ENCODE measurements at places on chromosomes 7 and 10.
A peak's percentile ranks its signal among the peaks of the same experiment; 100 is the strongest.

DNA sequence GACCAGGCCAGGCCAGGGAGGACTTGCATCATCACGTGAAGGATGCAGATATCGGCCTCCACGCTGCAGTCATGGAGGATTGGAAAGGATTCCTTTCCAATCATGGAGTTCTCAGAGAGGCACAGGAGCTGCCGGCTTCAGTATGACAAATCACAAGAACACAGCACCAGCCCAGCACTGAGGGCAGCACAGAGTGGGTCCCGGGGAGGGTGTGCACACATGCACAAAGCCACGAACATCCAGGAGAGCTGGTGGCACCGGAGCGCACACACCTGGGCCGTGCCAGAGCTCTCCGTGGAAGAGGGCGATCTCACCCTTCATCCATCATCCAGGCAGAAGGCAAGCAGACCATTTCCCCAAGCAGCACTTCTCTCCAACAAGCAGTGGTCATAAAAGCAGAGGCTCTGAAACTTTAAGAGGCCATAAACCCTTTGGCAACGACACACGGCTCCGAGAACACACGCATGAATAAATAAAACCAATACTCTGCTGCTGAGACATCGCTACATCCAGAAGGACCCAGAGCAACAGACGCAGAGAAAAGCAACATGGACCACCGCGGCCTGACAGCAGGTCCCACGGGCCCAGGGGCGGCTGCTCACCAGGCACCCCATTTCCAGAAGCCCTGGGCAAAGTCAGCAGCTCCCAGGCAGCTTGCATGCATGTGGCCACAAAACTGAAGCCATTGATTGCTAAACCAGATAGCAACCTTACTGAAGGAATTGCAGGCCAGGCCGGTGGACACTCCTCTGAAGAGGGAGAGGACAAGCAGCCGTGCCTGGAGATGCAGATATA is 180.8 kb downstream of the USP6NL start:
- DNase-seq, result no peak

DNA sequence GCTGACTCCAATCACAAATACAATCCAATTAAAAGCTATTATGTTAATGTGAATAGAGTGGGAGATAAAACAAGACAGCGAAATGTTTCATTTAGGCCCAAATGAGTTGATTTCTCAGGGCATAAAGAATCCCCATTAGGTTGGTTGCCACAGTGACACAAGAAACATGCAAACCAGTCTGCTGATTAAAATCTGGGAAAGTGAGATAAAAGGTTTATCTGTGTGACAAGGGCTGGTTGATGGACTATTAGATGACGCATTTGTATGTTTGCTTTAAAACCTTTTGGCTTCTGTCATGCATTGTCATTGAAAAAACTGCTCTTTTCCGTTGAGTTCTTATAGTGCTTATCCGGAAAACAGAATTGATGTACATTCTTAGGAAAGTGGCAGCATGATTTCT is 658.2 kb downstream of the GATA3 start:
- DNase-seq, result no peak

DNA sequence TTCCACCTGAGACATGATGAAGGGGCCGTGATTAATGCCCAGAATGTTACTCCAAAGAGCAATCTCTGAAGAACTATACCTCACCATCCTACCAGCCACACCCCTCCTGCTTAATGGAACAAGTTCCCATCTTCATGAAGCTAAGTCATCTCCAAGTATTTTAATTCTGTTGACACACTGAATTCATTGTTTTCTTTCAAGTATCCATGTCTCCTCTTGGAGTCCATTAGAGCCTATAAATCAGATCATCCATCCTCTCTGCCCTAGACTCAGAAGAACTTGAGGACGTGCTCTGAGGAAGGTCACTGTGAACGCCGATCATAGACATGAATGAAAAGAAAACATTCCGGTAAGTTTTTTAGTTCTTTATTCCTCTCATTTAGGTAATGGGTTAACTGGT is 126.8 kb downstream of the RSU1 start:
- DNase-seq, result no peak

- DNase-seq, result no peak
Observed at GRCh38 chr7:84256571-84256971, 62.0 kb upstream of the SEMA3A start.

GRCh38 chr7:65390588-65390987 is 16.9 kb downstream of the ZNF92 start:
- no peak for DNase-seq

- peak; percentile 47 for DNase-seq
Observed at GRCh38 chr10:60291344-60291930, 98.2 kb downstream of the ANK3 start.

DNA sequence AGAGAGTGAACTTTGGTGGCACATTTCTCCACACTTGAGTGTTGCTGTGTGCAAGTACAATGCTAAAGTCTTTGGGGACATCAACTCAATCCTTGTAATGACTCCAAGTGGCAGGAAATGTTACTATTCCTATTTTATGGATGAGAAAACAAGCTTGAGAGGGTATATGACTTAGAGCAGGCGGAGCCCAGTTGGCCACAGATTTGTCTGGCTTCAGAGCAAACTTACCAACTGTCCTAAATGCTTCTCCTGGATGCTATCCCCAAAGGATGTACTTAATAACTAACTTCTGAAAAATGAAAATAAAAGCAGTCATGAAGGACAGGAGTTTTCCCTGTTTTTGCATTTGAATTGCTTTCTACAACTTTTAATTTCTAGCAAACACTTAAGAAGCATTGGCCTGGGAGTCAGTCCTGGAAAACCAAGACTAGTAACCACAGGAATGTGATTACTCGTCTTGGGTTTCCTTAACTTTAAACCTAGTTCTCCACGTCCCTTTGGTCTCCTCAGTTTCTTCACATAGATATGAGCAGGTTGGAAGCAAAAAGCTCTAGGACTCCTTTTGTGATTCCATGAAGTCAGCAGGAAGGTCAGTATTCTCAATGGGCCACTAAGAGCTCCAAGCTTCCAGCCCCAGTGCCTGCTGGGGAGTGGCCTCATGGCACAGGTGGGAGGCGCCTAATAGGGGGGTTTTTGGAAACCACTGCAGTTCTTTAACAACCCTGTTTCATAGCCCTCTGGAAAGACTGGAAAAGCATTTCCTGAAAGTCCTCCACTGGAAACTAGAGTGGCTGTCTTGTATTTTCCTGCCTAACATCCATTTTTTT is 140.8 kb downstream of the GLCCI1 start:
- peak; percentile 29 for DNase-seq

DNA sequence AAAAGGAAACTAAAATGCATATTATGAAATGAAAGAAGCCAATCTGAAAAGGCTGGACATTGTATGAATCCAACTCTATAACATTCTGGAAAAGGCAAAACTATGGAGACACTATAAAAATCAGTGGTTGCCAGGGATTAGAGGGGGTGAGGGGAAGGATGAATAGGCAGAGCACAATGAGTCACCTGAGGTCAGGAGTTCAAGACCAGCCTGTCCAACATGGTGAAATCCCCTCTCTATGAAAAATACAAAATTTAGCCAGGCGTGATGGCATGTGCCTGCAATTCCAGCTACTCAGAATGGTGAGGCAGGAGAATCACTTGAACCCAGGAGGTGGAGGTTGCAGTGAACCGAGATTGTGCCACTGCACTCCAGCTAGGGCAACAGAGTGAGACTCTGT is 324.8 kb upstream of the PHYHIPL start:
- DNase-seq, result peak; percentile 42

DNA sequence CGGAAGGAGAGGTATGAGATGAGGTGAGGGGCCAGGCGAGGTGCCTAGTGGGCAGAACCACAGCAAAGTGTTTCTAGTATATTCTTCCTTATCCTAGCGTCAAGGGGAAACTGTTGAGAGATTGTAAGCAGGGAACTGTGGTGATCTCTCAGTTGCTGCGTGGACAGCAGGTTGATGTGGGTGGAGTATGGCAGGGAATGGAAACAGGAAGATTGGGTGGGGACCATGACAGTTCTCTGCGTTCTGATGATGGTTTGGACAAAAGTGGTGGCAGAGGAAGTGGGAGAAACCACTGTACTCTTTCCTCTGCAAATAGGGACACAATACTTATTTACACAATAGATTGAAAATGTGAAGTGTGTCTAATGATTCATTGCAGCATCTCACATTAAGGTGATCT is 191.5 kb upstream of the GRB10 start:
- DNase-seq, result no peak

DNA sequence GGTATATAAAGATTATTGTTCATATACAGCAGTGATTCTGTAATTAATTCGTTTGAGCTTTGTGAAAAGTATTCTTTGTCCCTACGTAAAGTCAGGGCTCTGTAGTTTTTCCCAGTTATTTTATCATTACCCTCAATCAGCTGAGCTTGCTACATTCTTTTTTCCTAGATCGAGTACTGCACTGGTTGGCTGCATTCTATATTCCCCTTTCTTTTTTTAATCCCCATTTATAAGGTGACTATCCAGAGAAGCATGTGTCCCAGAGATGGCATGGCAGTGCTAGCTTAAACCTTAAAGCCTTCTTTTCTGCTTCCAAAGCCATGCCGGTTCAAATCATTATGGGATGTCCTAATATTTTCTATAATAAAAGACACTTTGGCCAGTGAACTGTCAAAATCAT is 230.1 kb upstream of the CELF2 start:
- DNase-seq, result no peak

DNA sequence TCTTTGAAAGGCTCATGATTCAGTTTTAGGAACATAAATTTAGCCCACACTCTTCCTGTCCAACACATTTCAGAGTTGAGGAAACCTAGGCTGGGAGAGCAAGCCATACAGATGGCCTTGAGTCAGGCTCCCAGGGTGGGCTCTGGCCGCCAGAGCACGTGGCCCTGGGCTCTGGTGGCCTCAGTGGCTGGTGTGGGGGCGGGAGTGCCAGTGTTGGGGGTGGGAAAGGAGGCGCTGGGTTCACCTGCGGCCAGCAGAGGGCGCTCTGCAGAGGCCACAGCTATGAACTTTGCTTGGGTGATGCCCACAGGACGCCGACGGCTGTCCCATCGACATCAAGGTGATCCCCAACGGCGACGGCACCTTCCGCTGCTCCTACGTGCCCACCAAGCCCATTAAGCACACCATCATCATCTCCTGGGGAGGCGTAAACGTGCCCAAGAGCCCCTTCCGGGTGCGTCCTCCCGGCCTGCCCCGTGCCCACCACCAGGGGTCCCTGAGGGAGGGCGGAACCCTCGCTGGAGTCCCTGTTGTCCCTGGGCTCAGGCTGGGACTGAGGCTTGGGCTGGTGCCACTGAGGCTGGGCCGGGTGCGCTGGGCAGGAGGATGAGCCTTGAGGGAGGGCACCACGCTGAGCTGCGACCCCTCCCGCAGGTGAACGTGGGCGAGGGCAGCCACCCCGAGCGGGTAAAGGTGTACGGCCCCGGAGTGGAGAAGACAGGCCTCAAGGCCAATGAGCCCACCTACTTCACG is 11.9 kb downstream of the FLNC start:
- peak; percentile 63 for DNase-seq

DNA sequence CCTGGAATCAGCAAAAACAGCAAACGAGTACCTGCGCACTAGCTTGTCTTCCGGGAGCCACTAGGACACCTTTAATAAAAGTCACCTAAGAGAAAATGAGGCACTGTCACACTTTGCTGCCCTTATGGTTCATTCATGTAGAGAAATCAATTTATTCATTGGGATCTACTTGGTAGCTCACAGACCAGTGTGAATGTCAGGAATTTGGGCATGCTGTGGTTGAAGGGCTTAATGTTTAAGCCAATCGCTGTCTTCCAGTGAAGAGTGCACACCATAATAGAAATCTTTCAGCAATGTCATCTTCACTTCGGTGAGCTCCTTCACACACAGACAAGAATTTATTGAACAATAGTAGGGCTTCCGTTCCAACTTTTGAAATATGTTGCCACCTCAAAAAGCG is 65.1 kb downstream of the MARCHF5 start:
- no peak for DNase-seq

DNA sequence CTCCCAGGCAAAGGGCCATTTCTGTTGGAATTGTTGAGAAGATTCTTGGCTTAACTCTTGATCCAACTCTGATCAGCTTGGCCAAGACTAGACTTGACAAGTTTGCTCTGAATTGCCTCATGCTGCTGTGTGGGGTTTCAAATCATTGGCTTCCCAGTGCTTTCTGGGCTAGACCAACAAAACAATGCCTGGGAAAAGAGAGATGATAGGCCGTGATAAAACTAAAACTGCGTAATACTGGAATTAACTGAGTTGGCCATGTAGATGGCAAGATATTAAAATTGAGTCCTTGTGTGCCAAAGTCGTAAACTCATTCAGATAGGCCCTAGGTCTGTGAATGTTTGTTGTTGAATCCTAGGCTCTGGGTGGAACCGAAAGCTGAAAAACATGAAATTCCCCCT is 222.6 kb downstream of the MGMT start:
- DNase-seq, result no peak

- no peak for DNase-seq
Observed at GRCh38 chr10:44312401-44312800, 72.5 kb downstream of the CXCL12 start.

DNA sequence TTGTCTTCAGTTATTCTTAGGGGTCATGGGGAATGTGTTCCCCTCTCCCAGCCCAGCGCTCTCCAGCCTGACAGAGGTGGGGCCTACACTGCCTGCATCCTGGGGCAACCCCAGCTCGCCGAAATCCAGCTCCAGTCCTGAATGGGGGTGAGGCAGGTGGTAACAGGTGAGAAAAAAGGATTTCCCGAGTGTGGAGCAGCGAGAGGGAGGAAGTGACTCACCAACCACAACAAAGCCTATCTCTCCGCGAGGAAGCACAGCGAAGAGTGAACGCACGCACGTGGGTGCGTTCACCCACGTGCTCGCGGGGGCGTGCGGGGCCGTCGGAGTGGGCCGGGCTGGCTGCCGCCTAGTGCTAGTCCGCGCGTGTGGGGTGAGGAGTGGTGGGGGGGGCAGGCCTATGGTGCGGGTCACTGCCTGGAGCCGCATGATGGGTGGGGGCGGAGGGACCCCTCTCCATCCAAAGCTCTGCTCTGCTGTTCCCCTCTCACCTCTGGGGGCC is 855 bp upstream of the PALD1 start:
- DNase-seq, result peak; percentile 46

DNA sequence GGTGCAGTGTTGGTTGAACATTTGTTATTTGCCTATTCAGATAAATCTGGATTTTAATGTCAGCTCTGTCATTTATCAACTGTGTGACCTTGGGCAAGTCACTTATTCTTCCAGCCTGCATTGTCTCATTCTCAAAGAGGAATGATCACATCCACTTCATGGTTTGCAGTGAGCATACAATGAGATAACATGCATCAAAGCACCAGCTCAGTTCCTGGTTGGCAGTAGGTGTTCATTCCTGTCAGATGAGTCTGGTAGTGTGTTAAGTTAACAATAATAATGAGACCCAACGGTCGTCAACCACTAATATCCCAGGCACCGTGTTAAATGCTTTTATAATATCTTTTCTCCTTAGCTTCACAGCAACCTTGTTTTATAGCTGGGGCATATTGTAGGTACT is 137.3 kb downstream of the SORCS3 start:
- no peak for DNase-seq

- no peak for DNase-seq
Observed at GRCh38 chr10:68566351-68566750, 6.2 kb downstream of the TET1 start.

- DNase-seq, result peak; percentile 53
Observed at GRCh38 chr10:77669892-77670291, 32.3 kb upstream of the KCNMA1 start.

GRCh38 chr10:4162571-4163286 is 377.7 kb upstream of the KLF6 start:
- no peak for DNase-seq
